ENCODE measurements at places on chromosomes 16 and 17.

GRCh38 chr16:200388-200787 lies 20.1 kb downstream of the HBQ1 start:
- no peak for DNase-seq

DNA sequence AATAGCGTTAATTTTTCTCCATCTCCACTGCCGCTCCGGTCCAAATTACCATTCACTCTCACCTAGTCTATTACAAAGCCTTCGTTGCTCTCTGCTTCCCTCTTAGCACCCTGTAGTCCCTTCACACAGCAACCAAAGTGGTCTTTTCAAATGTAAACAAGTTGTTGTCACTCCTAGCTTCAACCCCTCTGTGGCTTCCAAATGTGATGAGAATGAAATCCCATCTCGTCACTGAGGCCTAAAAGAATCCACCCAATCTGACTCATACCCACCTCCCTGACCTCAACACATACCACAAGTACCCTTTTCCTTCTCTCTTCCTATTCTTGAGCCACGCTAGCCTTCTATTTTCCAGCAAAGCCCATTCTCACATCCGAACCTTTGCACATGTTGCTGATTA lies 2.2 kb upstream of the PELP1 start:
- DNase-seq: no peak

DNA sequence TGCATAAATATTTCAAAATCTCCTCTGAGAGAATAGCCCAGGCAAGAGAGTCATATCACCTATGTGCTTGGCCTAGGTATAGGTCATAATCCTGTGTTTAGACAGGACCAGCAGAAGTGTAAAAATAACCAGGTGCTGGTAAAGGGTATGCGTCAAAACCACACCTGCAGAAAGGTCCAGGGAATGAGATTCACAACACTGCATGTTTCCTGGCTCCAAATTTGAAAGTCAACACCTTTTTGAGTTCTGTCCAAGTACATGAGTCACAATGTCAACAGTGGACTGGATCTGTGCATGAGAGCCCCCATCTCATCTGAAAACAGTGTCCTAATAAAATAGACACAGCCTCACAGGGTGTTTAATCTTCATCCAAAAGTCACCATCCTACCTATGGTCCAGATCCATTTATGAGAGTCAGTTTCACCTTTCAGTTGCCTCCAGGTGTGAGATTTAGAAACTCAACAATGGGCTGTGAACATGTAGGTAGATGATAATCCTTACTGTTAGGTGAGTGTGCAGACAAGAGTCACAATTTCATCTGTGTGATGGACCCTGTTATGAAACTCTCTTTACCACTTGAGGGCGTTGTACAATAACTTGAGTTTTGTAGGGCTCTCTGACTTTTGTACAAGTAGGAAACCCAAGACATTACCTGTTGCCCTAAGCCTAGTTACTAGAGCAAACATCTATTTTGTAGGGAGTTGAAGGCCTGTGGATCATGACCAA lies 2100.7 kb downstream of the TP53TG3F start:
- DNase-seq: no peak

- no peak for DNase-seq
These were observed 808.8 kb upstream of the EEF2KMT start for GRCh38 chr16:5906351-5906750.

- DNase-seq: no peak
These were observed 195.1 kb downstream of the CCDC182 start for GRCh38 chr17:57550016-57550415.

GRCh38 chr16:83027973-83028372 lies 401.2 kb downstream of the CDH13 start:
- no peak for DNase-seq

DNA sequence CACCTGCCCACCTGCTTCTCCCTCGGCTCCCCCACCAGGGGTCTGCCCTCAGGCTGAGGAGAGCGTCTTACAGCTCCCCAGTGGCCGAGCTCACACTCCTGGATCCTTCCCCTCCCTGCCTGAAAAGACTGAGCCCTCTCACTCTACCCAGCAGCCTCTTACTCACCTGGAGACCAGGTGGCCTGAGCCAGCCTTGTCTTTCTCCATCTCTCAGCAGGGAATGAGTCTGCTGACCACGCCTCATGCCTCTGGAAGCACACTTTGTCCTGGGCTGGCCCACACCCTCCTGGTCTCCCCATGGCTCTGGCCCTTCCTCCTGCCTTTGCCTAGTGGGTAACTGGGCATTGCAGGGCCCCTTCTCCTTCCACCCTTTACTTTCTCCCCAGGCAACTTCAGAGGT lies 177.2 kb downstream of the ENGASE start:
- DNase-seq: no peak

GRCh38 chr16:12507366-12507765 lies 296.3 kb downstream of the CPPED1 start:
- DNase-seq: no peak

DNA sequence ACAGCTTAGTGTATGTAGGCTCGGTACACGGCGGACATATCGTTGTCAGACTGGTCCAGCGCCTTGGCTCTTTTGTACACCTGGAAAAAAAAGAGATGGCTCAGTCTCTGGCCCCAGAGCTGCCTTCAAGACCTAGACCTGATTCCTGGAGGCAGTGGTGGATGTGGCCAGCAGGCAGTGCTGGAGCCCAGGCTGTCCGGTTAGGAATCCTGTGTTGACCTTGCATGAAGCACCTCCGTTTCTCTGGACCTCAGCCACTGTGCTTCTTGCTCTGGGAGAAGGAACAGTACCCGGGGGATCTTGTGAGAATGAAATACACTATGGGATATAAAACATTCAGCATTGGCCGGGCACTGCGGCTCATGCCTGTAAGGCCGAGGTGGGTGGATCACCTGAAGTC lies 2.8 kb upstream of the ROGDI start:
- DNase-seq: no peak

- DNase-seq: no peak
These were observed 63.4 kb downstream of the KLHDC4 start for GRCh38 chr16:87702325-87702811.

DNA sequence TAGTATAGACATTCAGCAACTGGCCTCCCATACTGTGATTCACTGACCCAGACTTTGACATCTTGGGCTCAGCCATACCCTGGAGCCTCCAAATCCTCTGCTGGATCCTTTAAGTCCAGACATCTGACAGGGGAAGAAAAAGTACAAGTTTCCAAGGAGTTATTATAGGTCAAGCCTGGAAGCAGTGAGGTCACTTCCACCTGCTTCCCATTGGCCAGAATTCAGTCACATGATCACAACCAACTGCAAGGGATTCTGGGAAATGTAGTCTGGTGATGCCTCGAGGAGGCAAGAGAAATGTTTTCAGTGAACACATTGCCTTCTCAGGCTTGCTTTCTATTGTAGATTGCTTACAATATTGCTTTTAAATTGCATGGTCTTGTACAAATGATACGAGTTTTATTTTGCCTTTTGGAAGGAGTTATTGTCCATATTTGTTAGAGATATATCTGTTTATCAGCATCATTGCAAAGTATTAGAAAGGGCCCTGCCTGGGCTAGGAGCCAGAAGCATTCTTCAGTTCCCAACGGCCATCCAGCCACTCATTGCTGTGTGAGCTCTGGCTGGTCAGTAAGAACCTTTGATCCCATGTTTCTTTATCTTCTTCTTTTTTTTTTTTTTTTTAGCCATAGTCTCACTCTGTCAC lies 696.9 kb downstream of the WWOX start:
- no peak for DNase-seq

GRCh38 chr16:24191876-24192402 lies 64.2 kb upstream of the CACNG3 start:
- no peak for DNase-seq

DNA sequence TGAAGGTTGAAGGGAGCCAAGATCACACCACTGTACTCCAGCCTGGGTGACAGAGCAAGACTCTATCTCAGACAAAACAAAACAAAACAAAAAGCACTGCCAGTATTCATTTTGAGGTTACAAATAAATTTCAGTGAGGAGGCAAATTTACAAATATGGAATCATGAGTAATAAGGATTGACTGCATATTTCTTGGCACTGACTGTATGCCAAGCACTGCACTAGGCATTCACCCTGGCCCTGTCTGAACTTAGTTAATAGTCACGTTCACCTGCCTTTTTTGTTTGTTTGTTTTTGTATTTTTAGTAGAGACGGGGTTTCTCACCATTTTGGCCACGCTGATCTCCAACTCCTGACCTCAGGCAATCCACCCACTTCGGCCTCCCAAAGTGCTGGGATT lies 5.1 kb downstream of the LDAF1 start:
- no peak for DNase-seq

- no peak for DNase-seq
These were observed 75.5 kb downstream of the BMERB1 start for GRCh38 chr16:15509593-15510535.

- no peak for DNase-seq
These were observed 3.0 kb downstream of the MSI2 start for GRCh38 chr17:57259306-57259705.

DNA sequence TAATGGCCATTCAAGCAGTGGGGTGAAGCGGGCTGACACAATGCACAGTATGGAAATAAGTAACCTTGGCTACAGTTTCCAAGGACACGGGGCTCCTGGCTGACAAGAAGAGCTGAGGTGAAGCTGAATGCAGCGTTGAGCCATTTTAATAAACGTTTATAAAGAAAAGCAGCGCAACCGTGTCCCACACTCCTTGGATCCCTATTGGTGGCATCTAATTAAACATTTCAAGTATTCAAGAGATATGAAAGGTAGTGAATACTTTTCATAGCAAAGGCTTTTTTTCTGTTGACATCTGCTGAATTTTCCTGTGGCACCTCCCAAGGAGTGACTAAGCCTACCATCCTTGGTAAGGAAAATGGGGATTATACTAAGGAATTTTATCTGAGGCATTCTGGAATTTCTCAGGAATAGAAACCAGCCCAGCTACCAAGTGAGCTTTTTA lies 26.5 kb downstream of the DUSP14 start:
- no peak for DNase-seq

- DNase-seq: no peak
These were observed 997 bp upstream of the CDH11 start for GRCh38 chr16:65122724-65123395.

GRCh38 chr17:15464231-15464985 lies 3.0 kb downstream of the CDRT4 start:
- no peak for DNase-seq

DNA sequence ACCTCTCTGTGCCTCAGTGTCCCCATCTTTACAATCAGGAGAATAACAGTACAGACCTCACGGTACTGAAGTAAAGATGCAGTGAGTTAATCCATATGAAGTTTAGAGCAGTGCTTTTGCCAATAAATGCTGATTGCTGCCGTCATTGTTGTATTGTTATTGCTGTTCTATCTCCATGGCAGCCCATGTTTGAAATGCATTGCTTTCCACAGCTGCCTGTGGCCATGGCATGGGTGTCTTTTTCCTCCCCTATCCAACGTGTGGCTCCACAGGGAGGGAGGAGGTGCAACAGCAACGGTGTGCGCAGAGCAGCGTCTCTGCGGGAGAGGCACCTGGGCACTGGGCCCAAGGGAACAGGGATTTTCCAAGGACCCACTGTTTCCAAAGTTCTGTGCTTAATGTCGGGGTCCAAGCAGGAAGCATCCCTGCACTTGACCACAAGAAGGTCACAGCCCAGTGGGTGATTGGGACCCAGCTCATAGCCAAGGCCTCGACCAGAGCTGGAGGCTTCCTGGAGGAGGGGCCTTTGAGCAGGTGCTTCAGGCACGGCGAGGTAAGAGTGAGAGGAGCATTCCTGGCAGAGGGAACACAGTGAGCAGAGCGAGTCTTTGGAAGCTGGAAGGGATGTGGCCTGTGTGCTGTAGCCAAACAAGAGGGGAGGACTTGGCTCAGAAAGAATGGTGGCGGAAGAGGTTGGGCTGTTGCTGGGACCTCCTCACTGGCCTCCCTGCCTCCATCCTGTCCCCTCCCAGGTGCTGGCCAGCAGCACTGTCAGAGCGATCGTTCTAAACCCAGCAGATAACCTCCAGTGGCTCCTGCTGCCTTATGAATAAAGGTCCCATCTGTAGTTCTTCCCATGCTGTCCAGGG lies 3.9 kb downstream of the RAI1 start:
- no peak for DNase-seq

All from omental fat pad (tissue), 4 donors.